ENCODE measurements at places on chromosomes 3 and 15. TPM values are rescaled to one million over a fixed set of nuclear protein-coding genes. Genes with fewer than 3 reads are reported as not detected.

GRCh38 chr3:25532431-25533162 lies 104.5 kb downstream of the RARB start:
- DNase-seq = no peak

GRCh38 chr3:29312960-29313452 lies 32.1 kb downstream of the RBMS3 start:
- DNase-seq = no peak

DNA sequence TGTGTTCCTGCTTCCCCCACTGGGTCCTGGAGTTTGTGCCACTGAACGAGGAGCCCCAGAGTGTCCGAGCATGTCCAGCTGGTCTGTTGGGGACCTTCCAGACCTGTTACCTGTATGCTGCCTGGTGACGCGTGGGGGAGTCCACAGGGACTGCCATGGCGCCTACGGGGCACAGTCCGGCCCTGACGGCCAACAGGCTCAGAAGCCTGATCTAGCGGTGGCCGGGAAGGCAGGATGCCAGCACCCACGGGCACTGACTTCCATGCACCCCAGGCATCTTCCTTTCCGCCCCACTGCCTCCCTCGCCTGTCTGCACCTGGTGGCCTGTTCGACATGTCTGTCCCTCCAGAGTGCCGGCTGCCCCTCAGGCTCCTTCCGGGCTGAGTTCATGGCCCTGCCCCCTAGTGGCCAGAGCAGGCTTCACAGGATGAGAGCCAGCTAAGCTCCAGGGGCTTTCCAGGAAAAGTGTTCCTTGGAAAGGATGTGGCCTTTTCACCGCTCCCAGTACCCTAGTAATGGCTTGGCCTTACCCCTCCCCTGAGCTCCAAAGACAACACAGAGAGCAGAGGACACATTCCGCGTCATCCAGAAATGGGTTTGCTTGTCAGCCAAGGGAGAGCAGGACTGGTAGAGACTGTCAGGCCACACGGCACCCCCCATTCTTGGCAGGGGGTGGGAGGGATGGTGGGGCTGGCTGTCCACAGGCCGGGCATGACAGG lies 35.7 kb downstream of the NGRN start:
- DNase-seq = peak; percentile 40

GRCh38 chr3:152083135-152083534 lies 185.6 kb upstream of the MBNL1 start:
- no peak for DNase-seq

DNA sequence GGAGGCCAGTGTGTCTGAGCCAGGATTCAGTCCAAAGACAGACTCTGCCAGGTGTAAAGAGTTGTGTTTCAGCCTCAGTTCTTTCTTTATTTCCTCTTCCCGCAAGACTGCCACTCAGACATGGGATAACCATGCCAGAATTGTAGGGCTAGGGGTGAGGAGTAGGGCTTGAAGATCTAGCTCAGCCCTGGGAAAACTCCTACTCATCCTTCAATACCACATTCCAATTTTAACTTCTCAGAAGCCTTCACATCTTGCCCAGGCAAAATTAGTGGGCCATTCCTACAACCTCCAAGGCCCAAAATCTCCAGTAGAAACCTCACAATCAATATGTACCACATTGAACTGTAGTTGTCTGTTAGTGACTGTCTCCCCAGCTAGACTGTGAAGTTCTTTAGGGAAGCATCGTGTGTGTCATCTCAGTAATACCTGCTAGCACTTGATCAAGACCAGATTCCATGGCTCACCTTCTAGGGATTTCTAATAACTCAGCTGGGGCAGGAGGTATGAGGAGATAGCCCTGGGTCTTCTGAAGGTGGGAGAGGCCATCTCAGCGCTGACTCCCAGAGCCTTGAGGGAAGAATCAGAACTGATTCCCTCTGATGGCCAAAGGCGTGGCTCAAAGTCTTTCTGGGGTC lies 19.7 kb downstream of the HRH1 start:
- no peak for DNase-seq

GRCh38 chr15:54917312-54917711 lies 279.4 kb downstream of the RSL24D1 start:
- no peak for DNase-seq

GRCh38 chr15:61038910-61039309 lies 190.2 kb downstream of the RORA start:
- no peak for DNase-seq

DNA sequence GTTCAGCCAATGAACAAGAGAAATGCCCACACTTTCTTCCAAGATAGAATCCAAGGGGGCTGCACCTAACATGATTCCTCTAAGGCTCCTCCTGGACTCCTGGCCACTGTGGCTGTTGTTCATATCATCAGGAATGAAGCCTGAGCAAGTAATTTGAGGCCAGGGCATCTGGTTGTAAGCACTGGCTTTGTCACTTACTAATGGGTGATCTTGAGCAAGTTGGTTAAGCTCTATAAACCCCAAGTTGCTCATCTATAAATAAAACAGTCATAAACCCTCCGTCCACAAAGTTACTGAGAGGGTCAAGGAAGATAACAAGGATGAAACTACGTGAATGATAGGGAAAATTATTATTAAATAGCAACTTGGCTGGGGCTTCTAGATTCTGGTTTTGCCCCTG lies 58.3 kb downstream of the CDC25A start:
- DNase-seq = no peak

- DNase-seq = no peak
These were observed 17.2 kb downstream of the EPHB3 start for GRCh38 chr3:184578822-184579221.

DNA sequence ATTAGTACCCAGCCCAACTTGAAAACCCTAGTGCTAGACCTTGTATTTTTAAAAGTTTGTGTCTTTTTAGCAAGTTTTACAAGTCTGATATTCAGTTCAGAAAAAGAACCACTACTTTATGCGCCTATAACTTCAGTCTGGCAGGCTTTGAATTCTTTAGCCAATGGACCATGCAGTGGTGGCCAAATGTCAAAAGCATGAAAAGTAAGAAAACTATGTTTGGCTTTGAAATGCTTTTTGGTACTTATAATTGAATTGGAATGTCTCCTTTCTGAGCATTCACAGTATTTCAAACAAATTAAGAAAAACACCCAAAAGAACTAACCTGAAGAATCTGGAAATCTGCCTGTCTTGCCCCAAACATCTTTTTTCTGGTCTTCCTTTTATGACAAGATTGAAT lies 12.8 kb downstream of the WDR48 start:
- DNase-seq = no peak

DNA sequence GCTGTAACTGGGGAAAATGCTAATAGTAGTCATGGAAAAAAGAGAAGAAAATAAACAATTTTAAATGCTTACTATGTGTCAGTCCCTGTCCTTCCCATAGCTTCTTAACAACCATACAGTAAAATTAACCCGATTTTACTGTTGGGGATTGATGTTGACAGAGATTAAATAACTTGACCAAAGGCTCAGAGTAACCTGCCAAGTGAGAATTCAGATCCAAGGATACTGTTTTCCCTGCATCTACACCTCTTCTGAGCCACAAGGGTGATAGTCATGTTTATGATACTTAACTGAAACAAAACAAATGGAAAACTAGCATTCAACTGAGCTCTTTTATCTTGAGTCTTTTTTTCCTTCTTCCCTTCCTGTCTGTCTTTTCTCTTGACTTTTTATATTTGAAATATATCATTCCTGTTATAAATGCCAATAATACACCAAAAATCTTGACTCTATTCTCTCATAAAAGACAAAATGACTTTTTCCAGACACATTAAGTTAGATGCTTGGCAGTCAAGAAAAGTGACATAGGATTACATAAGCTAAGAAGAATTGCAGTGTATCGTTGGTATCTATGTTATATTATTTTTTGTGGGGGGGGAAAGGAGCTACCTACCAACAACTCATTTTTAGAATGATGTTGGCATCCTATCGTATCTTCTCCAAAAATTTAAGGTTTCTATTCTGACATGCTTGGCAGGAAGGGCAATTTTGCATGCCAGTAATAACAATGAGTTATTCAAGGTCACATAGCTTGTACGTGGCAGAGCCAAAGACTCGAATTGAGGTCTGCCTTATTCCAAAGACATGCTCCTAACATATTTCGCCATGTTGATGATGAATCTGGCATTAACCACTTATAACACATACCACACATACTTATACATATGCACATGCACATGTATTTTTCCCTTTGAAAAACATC lies 306.6 kb upstream of the KCNH8 start:
- DNase-seq = no peak

- DNase-seq = no peak
These were observed 818.8 kb upstream of the LMCD1 start for GRCh38 chr3:7682822-7683229.

DNA sequence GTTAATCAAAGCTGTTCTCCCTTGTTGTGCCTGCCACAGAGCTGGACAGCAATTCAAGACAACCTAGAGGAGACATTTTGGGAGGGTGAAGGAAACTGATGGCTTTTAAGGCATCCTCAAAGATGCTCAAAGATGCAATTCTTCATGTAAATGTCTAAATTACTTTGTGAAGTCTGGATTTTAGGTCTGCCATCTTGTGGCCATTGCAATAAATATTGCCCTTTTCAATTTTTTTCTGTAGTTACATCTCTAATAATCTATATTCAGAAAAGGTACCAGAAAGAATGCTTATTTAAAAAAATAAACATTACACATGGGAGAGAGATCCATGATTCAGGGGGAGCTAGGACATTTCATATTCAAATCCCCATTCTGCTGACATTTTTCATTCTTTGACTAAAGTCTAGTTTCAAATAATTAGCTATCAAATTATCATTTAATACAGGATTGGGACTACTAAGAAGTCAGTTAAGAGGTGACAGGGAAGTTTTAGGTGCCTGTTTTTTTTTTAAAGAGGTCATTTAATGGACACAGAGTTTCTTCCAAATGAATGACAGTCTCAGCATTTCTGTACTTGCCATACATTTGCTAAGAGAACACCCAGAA lies 259.8 kb upstream of the WNT5A start:
- no peak for DNase-seq

DNA sequence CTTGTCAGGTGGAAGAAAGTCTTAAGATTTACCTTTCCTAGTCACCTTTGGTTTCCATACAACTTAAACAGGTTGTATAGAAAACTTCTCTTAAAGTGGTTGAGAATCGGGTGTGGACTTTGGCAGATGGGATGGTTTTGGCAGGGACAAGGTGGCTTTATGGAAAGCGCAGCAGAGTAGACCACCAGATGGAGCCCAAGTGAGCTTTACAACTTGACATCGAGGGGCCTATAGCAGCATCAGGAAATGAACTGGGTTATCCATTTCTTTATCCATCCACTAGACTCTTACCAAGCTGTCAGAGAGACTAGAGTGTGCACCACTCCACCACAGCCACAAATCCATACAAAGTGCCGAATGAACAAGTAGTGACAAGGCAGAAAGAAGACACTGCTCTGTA lies 85.3 kb upstream of the MBNL1 start:
- peak; percentile 49 for DNase-seq

DNA sequence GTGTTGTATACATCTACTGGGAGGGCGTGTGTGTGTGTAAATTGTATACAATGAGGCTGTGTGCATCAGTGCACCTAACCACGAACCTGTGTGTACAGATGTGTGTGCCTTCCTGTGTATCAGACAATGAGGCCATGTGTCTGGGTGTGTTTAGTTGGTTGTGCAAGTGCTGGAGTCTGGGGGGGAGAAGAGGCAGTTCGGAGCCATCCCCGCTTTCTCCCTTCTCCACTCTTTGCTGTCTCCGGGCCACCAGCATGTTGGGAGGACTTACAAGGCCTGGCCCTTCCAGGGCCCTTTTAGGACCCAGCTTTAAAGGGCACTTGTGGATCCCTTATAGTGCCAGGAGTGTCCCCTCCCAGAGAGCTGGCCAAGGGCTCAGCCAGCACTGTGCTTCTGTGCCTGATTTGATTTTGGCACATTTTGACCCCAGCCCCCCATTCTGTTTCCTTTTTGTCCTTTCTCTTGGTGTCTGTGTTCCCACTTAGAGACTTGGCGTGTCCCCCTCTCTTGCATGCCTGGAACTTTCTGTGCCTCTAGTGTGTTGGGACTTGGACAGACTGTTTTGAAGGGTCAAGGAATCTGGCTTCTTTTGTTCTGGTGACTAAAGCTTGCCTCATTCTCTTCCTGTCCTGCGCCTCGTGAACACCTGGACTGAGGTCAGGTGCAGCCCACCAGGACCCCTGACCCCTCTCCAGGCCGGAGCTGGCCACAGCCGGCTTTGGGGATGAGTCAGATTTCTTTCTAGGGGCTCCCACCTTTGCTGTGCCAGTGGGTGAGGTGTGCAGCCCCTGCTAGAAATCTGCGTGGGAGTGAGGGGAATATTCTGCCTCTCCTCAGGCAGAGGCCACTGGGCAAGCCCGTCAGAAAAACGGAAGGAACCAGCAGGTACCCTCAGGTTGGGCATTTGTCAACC lies 1.5 kb downstream of the CTDSPL start:
- DNase-seq = no peak

GRCh38 chr3:129597087-129597999 lies 9.1 kb downstream of the PLXND1 start:
- no peak for DNase-seq

GRCh38 chr3:186772701-186773417 lies 10.5 kb upstream of the EIF4A2 start:
- DNase-seq = peak; percentile 46

DNA sequence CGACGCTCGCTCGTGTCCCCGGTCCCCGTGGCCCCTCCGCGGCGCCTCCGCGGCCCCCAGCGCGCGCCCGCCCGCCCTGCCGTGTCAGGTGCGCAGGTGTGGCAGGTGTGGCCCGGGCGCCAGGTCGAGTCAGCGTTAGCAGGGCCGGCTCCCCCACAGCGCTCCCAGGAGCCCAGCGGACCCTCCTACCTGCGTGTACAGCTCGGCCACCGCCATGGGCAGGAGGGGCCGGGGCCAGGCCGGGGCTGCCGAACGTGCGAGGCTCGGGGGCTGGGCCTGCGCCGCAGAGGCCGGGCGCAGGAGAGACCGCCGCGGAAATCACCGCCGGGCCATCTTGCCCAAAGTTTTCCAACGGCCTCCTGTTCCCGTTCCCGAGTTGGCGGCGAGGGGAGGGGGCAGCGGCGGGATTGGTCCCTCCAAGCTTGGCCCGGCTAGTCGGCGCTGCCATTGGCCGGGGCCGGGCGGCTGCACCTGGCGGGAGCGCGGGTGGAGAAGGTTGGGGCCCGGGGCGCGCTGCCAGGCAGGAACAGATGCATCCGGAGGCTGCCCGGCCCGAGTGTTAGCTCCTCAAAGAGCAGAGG lies at the start of gene MYO5C:
Gene MYO5C, minus strand, starts transcription at position 384 of the 581 bp plus-strand sequence. Its CDS starts 168 bp downstream, at position 216.
- no peak for DNase-seq

- DNase-seq = no peak
These were observed 2.2 kb upstream of the HDAC11 start for GRCh38 chr3:13477943-13478342.

- no peak for DNase-seq
These were observed 61.0 kb upstream of the PYDC2 start for GRCh38 chr3:191399918-191400317.

GRCh38 chr3:14456794-14457193 lies 54.4 kb downstream of the SLC6A6 start:
- DNase-seq = no peak

SH2D7 gene
- not detected for total RNA-seq

PAQR5 gene
- not detected for total RNA-seq

TMEM266 gene
- not detected for total RNA-seq

NANOGP8 gene
- not detected for total RNA-seq

EIF2A gene
- 95.3 TPM for total RNA-seq

LRRFIP2 gene
- 29.6 TPM for total RNA-seq

TUSC7 gene
- total RNA-seq = not detected

TMCO5A gene
- not detected for total RNA-seq

SYNM gene
- 14.2 TPM for total RNA-seq

PTX3 gene
- 0.23 TPM for total RNA-seq

MCF2L2 gene
- total RNA-seq = 7.3 TPM

TMEM40 gene
- total RNA-seq = not detected

DPPA2 gene
- total RNA-seq = not detected
